ENCODE measurements at places on chromosomes 7 and 10.

DNA sequence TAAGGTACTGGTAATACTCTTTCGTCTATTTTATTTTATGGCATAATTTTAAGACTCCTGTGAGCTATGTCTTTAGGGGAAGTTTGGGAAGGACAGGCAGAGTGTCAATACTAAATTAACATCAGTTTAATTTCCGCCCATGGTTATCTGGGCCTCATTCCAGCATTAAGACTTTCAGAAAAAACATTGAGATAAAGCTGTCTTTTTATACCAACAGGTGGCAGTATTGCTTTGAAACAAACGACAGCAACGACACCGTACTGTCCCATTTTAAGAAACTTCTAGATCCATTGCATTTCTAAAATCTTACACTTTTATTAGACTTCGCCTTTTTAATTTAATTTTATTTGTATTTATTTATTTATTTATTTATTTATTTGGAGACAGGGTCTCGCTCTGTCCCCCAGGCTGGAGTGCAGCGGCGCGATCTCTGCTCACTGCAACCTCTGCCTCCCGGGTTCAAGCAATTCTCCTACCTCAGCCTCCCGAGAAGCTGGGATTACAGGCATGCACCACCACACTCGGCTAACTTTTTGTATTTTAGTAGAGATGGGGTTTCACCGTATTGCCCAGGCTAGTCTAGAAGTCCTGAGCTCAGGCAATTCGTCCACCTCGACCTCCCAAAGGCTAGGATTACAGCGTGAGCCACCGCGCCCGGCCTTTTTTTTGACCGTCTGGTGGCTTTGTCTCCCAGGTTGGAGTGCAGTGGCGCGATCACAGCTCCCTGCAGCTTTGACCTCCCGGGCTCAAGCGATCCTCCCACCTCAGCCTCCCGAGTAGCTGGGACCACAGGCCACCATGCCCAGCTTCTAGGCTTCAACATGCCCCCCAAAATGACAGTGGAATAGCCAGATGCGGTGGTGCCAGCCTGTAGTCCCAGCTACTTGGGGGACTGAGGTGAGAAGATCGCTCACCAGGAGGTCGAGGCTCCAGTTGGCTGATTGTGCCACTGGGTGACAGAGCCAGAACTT lies 78.7 kb upstream of the C1GALT1 start:
- peak; percentile 26 for DNase-seq

- DNase-seq, result no peak
Measured at GRCh38 chr10:5812283-5813090, 747 bp downstream of the GDI2 start.

DNA sequence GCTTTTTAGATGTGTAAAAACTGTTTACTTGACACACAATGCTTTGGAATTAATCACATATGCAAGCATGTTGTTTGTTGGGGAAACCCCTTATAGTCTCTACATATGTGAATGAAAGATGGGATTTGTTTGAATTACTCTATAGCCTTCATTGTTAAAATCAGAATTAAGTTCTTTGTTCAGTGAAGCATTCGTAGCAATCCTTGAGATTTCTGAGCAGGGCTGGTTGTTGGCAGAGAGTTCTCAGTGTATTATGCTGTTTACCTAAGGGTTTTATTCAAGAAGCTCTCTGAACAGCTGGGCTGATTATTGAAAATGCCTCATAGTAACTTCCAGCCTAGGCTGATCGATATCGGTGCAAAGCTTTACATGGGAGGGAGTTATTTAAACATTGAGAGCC lies 190.9 kb downstream of the VTI1A start:
- no peak for DNase-seq

- DNase-seq, result no peak
Measured at GRCh38 chr7:7882888-7883287, 85.7 kb upstream of the GLCCI1 start.

- DNase-seq, result no peak
Measured at GRCh38 chr10:100811752-100812750, 66.7 kb downstream of the PAX2 start.

GRCh38 chr7:43649755-43650274 lies 66.9 kb downstream of the STK17A start:
- no peak for DNase-seq

DNA sequence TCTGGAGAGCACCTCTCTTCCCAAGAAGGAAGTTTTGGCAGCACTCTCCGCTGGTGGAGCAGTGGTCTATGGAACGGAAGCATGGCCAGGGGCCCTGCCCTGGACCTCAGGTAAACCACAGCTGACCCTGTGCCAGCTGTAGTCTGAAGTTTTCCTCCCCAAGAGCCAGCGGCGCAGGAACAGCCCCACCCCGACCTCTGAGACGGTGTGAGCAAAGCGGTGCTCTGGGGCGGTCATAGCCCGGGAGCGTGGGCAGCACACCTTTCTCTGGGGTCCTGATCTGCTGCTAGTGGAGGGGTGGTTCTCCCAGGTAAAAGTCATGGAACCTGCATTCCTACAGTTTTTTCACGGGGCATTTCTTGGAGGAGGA lies 52.6 kb downstream of the TSPAN15 start:
- DNase-seq, result no peak

- no peak for DNase-seq
Measured at GRCh38 chr10:114685456-114685855, 27.4 kb upstream of the ABLIM1 start.

GRCh38 chr7:5774790-5775189 lies 6.7 kb downstream of the RNF216 start:
- no peak for DNase-seq

GRCh38 chr10:122296363-122297120 lies 25.4 kb downstream of the BTBD16 start:
- DNase-seq, result no peak

GRCh38 chr7:44918029-44918428 lies 32.7 kb upstream of the PURB start:
- DNase-seq, result no peak

- DNase-seq, result no peak
Measured at GRCh38 chr10:69242852-69243212, 22.7 kb downstream of the HKDC1 start.

DNA sequence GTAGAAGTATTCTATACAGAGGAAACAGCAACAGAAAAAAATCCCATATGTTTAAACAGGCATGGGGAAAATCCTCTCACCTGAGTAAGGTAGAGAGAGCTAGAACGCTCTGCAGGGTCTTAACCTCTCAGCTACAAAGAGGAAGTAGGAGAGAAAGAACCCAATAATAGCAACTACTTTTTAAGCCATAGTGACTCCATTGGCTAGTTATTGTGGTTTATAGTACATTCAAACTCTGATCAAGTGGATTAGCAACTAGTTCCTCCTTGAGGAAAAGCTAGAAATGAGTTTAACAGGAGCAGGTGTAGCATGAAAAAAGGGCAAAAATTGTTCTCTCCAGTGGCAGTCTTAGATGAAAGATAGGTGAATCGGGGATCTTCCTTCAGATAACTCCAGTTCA lies 89.7 kb downstream of the HGF start:
- DNase-seq, result no peak

GRCh38 chr10:2541176-2541575 lies 526.2 kb upstream of the PFKP start:
- DNase-seq, result no peak

DNA sequence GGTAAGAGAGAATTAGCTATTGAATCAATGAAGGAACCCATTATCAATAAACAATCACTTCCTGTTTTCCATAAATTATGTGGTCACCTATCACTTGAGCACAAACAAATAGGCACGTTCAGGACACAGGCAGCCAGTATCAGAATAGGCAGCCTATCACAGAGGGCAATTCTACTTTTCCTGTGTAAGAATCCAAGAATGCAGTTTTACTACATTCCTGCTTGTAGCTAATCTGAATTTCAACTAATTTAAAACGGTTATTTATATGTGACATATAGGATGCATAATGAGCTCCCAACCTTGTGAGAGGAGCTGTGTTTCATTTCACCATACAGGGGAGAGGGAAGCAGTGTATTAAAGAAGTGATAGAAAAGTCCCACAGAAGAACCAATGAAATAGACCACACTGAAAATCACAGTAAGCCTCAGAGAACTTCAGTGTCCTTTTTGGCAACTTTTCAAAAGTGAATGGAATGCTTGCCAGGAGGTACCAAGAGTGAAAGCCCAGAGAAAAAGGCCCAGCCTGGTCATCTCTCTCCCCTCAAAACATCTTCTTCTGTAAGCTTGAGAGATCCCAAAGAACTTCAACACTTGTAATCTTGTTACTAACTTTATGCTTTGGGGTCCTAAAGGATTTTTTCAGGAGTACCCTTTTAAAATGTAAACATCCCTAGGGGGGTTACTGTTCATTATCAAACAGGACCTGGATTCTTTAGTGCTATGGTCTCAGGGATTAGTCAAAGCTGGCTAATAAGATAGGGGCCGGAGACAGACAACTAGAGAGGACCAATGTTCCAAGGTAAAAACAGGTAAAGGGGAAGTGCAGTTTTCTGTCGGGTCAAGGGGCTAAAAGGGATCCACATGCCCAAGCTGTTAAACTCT lies 1.3 kb downstream of the IMMP2L start:
- DNase-seq, result no peak

GRCh38 chr7:91846436-91846835 lies 34.1 kb downstream of the MTERF1 start:
- peak; percentile 13 for DNase-seq

DNA sequence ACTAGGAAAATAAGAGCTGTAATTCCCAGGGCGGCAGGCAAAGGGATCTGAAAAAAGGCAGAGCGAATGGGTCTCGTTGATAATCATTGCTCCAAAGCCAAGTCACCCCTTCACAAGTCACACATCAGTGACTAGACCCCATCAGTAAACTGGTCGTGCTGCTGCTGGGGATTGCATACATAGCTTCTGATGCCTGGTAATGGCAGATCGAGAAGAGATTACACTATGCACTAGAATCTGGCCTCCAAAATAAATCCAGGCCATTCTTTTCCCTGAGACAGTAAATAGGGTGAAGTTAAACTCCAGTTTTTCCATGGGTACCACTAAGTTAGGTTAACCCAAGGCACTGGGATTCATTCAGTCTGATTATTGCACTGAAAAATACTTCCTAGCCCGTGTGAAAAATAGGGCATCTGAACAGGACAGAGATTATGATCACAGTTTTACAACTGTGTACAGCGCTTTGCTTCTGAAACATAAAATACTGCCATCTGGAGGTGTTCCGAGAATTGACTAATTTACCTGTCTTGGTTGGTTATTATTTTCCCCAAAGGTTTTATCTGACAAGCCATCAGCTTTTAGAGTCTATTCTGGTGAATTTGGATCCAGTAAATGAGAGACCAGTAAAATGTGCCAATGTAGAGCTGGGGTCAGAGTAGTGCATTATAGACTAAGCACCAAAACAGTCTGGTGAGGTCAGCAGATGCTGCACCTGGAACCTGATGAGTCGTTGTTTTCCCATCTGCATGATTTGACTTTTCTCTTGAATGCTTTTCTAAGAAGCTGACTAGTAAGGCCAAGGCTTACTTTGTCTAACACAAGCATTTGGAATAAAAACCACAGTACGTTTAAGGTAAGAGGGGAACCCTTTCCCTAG lies 82.9 kb upstream of the AFAP1L2 start:
- DNase-seq, result no peak

DNA sequence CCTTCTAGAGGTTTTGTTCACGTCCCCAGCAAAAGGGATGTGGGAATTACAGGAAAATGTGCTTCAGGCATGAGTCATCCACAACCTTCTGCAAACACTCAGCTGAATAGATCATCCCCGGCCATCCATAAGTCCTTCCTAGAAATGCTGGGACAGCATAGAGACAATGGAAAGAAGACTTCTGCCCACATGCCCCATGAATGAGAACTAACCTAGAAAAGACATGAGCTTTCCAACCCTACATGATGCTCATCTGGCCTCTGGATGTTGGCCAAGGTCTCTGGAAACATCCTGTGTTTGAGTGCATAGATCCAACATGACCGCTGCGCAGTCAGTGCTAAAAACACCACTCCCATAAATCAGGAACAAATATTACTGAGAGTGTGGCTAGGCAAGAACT lies 277.5 kb downstream of the PLXNA4 start:
- DNase-seq, result peak; percentile 47

DNA sequence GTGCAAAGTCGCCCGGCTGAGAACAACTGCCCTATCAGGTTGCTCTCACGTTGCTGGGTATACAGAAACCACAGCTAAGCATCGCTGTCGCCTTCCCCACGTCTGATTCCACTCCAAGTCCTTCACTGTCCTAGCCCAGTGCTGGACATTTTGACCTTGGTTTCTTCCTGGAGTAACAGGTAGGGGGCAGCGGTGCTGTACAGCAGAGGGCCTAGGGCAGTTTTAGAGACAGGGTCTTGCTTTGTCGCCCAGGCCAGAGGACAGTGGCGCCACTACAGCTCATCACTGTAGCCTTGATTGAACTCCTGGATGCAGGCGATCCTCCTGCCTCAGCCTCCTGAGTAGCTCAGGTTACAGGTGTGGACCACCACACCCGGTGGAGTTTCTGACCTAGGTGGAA lies 2.6 kb downstream of the CLDN15 start:
- DNase-seq, result no peak

DNA sequence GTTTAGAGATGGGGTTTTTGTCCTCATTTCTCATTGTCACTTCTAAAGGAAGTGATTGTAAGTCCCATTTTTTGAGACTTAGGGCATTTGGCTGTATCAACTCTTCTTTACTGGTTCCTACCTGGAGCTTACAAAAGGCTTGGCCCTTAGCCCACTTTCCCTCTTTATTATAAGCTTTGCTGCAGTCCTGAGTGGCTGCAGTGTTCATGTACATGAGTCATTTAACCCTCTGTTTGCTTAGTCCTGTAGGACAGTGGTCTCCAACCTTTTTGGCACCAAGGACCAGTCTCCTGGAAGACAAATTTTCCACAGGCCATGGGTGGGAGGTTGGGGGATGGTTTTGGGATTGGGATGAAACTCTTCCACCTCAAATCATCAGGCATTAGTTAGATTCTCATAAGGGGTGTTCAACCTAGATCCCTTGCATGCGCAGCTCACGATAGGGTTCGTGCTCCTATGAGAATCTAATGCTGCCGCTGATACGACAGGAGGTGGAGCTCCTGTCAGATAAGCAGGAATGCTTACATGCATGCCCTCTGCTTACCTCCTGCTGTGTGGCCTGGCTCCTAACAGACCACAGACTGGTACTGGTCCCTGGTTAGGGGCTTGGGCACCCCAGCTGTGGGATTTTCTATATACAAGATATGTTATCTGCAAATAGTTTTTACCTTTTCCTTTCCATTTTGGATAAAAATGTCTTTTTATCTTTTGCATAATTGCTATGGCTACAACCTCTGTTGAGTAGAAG lies 99.7 kb downstream of the CCSER2 start:
- no peak for DNase-seq

DNA sequence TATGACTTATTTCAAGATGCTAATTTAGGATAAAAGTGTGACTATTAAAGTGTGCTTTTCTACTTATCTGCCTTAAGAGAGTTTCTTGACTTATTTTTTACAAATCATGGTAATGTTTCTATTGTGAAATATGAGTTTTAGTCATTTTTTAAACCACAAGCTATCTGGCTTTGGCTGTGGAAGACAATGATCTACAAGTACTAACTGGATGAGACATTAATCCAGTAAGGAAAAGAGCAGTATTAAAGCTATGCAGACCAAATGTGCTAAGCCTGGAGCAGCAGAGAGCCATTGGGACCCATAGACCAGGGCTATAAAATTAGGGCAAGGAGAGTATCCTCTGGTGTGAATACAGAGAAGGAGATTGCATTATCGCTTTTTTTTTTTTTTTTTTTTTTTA lies 92.4 kb downstream of the SEMA3A start:
- DNase-seq, result peak; percentile 45

Measured in fibroblast of skin of left biceps (primary cell).